ENCODE measurements at places on chromosomes 3 and 15.
A peak's percentile ranks its signal among the peaks of the same experiment; 100 is the strongest.

DNA sequence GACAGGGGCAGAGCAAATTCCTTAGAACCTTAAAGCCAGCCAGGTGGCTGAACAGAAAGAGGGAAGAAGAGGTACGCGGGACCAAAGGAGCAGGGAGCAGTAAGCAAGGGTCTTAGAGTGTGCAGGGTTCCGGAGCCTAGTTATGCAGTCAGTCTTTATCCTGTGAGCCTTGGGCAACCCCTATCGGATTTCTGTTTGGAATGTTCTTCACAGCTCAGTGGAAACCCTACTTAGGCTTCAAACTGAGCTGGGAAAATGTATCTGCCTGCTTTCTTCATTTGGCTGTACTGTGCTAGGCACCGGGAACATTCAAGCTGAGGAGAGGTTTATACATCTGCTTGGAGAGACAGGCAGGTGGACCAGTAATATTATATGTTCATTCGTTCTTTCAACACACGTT is 37.1 kb downstream of the PSMD6 start:
- DNase-seq = no peak

DNA sequence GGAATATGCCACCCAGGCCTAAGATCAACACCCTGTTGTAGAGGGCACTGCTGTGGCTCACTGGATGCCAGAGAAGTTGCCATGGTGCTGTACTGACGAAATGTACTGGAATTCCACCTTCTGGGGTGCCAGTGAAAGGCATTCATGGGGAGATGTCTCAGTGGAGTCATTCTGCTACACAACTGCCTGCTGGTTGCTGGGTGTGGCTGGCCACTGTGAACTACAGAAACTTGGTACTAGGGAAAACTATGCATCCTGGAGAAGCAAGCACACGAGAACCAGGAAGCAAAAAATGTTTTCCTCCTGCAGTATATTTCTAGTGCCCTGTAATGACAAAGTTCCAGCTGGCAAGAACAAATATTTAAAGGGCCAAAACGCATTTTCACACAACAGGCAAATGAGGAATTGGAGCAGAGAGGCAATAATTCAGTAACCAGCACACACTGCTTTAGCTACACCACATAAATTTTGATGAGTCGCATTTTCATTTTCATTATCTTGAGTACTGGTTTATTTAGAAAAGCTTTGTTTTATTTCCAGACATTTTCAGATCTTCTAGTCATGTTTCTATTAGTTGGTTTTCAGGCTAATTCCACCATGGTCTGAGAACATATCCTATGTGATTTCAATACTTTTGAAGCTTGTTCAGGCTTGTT is 18.3 kb upstream of the RFX7 start:
- no peak for DNase-seq

DNA sequence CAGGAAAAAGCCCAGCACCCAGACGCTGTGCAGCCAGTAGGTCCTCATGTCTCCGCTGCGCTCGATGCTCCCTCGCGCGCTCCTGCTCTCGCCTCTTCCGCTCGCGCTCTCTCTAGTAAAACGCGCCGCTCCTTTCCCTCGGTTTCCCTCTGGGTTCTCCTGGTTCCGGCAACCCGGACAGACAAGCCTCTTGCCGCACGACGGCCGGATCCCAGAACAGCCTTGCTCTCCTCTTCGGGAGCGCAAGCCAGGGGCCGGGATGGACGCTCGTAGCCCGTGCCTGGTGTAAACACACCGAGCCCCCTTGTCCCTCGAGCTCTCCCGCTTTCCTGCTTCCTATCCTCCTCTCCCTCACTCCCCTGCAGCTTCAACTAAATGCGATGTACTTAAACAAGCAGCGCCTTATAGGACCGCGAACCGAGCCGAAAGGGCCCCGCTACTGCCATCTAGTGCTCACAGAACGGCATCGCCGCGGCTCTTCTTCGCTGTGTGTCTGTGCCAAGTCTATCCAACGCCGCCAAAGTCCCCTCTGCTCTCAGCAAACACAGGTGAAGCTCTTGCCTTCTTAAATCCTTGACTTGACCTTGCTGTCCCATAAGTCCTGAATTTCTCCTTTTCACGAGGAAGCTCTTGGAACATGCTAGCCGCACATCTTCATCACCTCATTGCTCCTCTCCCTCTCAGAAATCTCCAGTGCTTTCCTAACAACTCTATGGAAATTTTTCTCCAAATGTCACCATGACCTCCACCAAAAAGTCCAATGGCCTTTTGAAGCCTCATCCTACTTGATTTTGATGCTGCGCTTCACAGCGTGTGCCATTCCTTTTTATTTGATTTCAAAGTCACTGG is 1037.2 kb downstream of the IGSF11 start:
- peak; percentile 51 for DNase-seq

DNA sequence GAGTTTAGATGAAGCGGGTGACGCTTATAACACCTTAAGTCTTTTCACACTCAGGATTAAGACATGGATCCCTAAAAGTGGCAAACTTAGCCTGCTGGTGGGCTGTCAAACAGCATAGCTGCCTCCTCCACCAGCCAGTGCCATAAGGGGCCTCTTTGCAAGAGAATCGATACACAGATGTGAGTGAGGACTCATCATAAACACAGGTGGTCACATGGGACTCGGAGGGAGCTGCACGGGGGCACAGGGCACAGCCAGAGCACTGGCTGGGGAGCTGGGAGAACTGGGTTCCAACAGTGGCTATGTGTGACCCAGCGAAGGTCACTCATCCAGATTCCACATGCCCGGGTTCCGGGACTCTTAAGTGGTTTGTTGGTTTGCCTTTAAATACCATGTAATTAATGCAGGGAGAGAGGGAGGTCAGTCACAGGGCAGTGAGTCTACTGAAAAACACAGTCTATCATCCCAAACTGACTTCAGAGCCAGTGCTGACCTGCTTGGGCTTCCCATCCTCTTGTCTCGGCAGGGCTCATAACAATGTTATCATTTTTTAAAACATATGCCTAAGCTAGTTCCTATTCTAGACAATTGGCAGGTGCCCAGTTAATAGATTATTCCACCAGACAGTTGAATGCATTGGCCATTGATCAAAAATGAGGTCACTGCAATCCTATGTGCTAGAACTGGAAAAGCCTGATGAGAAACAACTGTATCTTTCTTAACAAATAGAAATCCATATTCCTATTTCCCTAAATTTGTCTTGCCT is 51.8 kb downstream of the SLC12A8 start:
- DNase-seq = no peak

DNA sequence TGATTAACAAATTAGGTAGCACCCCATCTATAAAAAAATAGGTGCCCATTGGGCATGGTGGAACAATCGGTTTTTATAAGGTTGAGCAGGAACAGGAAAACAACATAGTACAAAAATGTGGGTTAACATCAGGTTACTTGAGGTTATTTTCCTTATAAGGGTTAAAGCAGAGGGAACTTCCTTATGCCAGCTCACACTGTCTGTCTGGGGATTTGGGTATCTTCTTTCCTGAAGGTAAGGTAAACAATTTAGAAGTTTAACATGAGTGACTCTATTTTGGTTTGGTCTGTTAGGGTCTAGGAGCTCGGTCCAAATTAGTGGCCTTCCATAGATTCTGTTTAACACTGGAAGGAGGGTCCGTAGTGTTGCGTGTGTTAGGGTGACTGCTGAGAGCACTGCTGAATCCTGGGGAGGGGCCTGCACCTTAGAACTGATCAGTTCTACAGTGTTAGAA is 14.7 kb downstream of the CHD2 start:
- DNase-seq = no peak

- no peak for DNase-seq
Observed at GRCh38 chr15:100216182-100216581, 125.6 kb downstream of the ADAMTS17 start.

DNA sequence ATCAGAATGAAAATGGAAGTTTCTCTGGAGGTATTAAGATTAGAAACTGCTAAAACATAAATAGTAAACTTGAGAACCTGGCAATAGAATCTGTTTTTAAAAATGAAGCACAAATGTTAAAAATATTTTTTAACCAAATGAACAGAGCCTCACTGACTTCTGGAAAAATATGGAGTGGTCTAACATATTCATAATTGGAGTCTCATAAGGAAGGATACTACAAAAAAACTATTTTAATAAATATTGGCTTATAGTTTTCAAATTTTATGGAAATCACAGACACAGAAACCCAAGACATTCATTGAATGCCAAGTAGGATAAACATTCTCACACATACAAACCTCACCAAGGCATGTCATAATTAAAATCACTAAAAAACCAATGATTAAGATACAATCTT is 23.6 kb upstream of the TASOR start:
- DNase-seq = no peak

DNA sequence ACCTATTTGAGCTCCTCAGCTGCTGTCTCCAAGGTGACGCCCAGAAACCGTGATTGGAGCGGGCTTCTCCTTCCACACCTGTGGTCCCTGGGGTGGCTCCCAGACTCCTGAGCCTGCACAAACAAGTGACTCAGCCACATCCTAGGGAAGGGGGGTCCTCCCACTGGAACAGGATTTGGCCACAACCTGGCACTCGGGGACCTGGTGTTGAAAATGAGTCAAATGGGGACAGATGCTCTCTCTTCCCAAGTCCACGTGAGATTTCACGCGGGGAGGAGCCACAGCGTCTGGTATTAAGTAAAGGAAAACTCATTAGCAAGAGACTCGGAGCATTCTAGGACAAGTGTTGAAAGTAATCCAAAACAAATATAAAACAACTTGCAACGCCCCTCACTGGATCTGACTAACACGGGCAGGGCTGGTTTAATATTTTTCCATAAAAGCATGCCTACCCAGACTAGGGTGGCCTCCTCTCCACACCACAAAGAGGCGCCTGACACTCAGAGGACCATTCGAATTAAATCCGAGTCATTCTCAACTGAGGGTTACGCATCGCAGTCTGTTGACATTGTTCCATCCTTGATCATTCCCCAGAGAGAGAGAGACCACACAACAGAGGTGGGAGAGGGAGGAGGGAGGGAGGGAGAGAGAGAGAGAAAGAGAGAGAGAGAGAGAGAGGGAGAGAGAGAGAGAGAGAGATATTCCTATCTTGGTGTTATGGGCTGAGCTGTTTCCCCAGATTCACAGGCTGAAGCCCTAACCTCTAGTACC is 74.4 kb downstream of the MGLL start:
- peak; percentile 58 for DNase-seq

All from T1000 (cell line).